AG20443 (cell line): ENCODE measurements at places on chromosomes 16 and 17.

- DNase-seq, result peak; percentile 94
These were observed 75.6 kb upstream of the PLCG2 start for GRCh38 chr16:81703177-81704155.

GRCh38 chr16:55436587-55436986 lies 42.4 kb upstream of the MMP2 start:
- DNase-seq, result no peak

GRCh38 chr17:45575126-45575885 lies 84.8 kb upstream of the PLEKHM1 start:
- peak; percentile 7 for DNase-seq

- DNase-seq, result no peak
These were observed 11.6 kb downstream of the PALB2 start for GRCh38 chr16:23629516-23629915.

GRCh38 chr17:40329839-40330794 lies 21.1 kb downstream of the RARA start:
- DNase-seq, result no peak

DNA sequence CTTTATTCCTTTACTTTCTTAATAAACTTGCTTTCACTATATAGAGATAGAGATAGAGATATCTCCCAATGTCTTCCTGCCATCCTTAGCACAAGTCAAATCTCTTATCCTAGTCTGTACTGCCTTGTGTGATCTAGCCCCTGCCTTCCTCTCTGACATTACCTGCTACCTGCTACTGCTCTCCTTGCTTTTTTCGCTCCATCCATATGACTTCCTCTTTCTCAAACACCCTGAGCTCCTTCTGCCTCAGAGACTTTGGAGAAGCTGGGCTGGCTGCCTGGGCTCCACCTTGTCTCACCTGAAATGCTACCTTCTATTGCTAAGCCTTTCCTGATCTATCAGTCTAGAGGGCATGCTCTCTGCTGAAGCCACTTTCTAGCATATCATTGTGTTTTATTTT lies 24.7 kb upstream of the WSB1 start:
- no peak for DNase-seq

GRCh38 chr16:61296305-61296704 lies 739.9 kb downstream of the CDH8 start:
- no peak for DNase-seq

- DNase-seq, result peak; percentile 85
These were observed 44.8 kb downstream of the PITPNC1 start for GRCh38 chr17:67421869-67422273.

- DNase-seq, result no peak
These were observed 795.7 kb upstream of the SOX9 start for GRCh38 chr17:71325117-71325516.

DNA sequence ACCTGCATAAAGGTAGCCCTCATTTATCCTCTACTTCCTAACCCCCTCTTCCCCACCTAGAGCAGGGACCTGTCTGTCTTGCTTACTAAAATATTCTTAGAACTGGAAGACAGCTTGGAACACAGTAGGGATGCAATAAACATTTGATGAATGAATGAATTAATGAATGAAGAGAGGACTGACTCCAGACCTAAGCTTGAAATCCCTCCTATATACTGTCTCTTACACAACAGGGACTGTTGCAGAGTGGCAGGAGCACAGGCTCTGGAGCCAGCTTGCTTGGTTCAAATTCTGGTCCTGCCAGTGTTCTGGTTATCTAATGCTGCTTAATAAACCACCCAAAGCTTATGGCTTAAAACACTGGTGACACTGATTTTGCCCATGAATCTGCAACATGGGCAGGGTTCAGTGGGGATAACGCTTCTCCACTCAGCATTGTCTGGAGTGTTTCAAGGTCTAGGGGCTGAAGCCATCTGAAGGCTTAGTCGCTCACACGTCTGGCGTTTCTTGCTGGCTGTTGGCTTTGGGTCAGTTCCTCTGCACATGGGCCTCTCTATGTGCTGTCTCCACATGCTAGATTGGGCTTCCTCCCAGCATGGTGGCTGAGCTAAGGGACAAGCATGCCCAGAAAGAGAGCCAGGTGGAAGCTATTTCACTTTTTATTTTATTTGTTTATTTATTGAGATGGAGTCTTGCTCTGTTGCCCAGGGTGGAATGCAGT lies 12.8 kb upstream of the RAP1GAP2 start:
- no peak for DNase-seq

DNA sequence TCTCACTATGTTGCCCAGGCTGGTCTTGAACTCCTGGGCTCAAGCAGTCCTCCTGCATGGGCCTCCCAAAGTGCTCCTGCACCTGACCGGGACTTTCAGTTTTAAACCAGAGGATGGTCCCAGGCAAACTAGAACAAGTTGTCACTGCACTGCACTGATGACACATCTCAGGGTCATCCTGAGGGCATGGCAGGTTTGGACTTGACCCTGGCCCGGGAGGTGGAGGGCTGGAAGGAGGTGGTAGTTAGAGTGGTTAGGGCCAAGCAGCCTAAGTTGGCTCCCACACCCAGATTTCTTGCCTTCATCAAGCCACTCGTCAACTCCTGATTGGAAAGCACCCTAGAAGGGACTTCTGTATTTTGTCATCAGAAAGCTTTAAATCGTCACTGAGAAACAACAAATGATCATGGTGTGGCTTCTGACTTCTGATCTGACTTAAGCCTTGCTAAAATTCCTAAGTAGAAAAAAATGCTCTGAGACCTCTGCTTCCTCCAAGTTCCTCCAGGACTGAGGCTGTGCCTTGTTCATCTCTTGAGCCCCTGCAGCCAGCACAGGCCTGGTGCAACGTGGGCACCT lies 43.5 kb downstream of the EMP2 start:
- no peak for DNase-seq

GRCh38 chr16:16828913-16829398 lies 450.0 kb downstream of the NPIPA7 start:
- DNase-seq, result no peak

GRCh38 chr16:27112093-27112811 lies 45.5 kb downstream of the C16orf82 start:
- DNase-seq, result no peak

DNA sequence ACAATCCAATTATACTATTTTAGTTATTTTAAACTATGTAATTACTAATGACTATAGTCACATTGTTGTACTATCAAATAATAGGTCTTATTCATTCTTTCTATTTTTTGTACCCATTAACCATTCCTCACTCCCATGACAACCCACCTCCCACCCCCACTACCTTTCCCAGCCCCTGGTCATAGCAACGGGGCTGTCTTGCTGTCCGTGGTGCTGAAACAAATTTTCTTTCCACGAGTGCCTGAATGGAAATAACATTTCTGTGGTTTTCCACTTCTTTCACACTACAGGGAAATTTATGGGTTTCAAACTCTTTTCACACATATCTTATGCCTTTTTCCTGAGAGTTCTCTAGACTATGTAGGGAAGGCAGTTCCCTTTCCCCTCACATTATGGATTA lies 326.6 kb downstream of the PHKB start:
- no peak for DNase-seq

DNA sequence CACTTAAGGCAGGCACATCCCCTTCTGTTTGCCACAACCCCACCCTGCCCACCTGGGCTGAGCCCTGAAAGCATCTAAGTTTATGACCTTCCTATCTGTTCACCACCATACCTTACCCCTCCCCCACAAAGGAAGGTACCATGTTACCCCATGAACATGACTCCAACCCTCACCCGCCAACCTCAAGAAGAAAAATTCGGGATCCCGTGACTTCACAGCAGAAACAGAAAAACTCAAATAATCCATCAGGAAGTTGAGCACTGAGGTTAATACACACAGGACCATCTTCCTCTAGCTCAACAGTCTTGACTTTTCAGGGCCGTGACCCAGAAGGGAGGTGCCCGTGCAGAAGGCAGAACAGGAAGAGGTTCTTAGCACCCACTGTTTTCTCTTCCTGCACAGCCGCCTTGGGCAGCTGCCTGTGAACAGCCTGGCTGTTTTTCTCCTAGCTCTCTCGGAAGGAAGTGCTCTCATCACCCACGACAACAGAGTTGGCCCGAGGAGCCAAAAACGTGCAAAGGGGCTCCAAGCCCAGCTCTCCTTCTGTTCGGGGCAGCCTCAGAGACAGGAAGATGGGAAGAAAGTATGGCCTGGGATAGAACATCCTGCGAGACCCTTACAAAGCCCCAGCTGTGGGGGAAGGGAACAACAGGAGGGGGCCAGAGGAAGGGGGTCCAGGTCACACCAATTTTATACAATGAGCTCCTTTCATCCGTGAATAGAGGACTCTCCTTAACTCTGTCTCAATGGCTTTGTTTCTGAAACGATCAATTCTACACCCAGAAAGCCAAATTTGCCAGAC lies 101.1 kb downstream of the XYLT1 start:
- no peak for DNase-seq

- DNase-seq, result no peak
These were observed 165.9 kb downstream of the CCDC182 start for GRCh38 chr17:57579245-57579644.

DNA sequence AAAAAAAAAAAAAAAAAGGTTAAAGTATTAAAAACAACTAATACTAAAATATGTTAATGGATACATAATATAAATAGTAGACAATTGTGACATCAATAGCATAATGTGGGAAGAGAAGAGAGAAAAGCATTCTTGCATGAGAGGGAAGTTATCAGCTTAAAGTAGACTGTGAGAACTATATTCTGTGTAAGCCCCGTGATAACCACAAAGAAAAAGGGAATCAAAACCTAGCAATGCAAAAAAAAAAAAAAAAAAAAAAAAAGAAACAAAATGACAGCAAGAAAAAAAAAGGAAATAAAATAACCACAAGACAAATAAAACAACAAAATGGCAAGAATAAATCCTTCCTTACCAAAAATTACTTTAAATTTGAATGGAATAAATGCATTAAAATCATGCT lies 39.8 kb upstream of the MYLK3 start:
- DNase-seq, result no peak
